Lower lobe of right lung (tissue), 2 donors: ENCODE measurements at places on chromosomes 1 and 21.

GRCh38 chr1:47309427-47309826 lies 4.5 kb downstream of the STIL start:
- no peak overlapping the region for H3K4me3 ChIP-seq
- H3K27ac ChIP-seq = no peak overlapping the region
- H3K4me1 ChIP-seq = peaks cover 11% of the 10 kb centered on the region
- H3K27me3 ChIP-seq = no peaks in the 10 kb centered on the region

DNA sequence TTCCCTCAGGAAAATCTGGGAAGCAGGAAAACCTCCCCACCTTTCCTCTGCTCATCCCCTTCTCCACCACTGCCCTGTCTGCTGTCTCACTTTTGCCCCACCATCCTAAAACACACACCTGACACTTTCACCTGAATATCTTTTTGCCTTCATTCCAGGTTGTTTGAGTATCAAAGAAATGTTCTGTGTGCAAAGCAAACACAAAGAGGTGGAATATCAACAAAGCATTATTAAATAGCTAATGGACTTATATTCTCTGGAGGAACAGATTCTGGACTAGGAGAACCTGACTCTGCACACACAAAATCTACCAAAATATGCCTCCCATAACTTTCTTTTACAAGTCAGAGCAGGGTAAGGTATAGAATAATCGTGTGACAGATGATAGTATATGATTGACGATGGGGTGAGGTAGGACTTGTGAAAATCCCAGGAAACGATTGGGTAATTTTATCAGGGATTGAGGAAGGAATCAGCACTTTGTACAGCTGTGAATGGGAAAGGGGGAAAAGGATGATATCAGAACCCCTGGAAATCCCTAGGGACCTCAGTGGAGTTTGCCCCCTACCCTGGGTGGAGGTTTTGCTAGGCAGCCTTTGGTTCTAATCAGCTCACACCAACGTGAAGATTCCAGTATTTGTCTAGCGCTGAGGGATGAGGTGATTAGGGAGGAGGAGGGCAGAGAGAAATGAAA lies 87.7 kb downstream of the PROX1 start:
- H3K4me3 ChIP-seq = no peak overlapping the region
- DNase-seq = no peak
- H3K4me1 ChIP-seq = no peaks in the 10 kb centered on the region
- peaks cover 6% of the 10 kb centered on the region for H3K27me3 ChIP-seq
- H3K36me3 ChIP-seq = no peaks in the 10 kb centered on the region

- H3K27ac ChIP-seq = no peak overlapping the region
- no peaks in the 10 kb centered on the region for H3K27me3 ChIP-seq
- H3K4me3 ChIP-seq = no peak overlapping the region
- no peaks in the 10 kb centered on the region for H3K36me3 ChIP-seq
- no peak for DNase-seq
Measured at GRCh38 chr1:247914941-247915662, 5.0 kb upstream of the OR2T8 start.

DNA sequence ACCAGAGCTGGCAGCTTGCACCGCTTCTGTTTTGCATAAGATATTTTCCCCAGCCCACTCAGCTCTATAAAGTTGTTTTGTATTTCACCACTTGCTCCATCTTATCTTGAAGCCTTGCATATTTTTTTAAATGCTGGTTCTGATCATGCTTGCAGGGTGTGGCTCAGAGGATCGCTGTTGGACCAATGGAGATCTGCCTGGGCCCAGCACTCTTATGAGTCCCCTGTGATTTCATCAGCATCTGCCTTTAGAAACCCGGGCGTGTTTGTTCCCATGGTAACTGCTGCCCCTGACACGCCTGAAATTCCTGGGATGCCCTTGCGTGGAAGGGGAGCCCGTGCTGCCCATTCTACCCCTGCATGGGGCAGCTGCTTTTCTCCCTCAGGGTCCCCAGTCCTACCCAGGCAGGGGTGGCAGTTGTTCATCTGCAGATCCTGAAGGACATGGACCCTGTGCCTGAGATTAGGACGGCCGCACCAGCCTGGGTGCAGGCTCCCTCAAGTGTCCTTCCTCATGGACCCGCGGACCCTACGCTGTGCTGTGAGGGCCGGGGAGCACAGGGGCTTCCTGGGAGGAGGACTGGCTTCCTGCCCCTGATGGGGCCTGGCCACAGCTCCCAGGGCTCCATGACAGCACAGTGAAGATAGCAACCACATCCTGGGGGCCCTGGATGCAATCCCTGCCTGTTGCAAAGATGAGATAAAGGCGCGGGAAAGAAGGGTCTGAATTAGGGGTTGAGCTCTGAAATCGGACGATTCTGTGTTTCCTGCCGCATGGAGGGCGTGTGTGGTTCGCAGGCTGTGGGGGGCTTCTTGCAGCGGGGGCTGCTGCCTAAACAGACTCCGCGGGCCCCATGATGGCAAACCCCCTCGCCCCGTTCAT lies 226.5 kb downstream of the SDCCAG8 start:
- H3K36me3 ChIP-seq = no peaks in the 10 kb centered on the region
- H3K4me1 ChIP-seq = peaks cover 16% of the 10 kb centered on the region
- peak overlapping the region; percentile 44 for H3K4me3 ChIP-seq
- DNase-seq = no peak

DNA sequence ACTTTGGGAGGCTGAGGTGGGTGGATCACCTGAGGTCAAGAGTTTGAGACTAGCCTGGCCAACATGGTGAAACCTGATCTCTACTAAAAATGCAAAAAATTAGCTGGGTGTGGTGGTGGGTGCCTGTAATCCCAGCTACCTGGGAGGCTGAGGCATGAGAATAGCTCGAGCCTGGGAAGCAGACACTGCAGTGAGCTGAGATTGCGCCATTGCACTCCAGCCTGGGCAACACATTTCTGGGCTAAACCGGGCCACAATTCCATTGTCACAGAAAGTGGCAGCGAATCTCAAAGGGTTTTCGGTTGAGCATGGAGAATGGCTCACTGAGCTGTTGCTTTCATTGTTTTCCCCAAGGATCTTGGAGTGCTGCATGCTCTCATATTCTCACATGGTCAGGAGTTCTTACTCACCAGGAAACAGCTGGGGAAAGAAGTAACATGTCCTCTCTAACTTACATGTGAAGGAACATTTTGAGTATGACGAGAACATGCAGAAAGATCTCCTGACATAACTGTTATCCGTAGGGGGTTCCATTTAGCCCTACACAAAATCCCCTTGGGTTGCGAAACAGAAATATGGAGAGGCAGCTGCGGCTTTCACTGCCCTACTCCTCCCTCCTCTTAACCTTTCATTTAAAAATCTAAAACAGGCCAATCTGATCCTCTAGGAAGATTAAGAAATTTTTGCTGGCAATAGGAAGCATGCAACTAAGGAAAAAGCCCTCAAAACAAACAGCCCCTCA lies 341.1 kb downstream of the PCP4 start:
- DNase-seq = no peak
- no peaks in the 10 kb centered on the region for H3K4me1 ChIP-seq

DNA sequence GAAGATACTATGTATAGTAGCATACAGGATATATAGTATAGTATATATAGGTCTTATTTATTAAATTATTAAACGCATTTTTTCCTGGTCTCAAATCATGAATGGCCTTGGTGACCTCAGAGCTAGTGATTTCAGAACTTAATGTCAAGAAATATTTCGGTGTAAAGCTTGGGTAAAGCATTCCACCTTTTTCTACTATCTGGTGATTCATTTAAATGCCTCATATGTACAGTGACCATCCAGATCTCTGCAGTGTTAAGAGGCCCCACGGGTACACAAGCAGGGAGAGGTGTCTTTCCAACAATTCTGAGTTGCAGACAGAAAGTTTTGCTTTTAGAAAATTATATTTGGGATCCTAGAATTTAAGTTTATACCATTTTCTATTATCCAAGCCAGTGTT lies 626.5 kb downstream of the PTPRC start:
- no peaks in the 10 kb centered on the region for H3K27me3 ChIP-seq
- no peaks in the 10 kb centered on the region for H3K36me3 ChIP-seq
- DNase-seq = no peak
- no peak overlapping the region for H3K27ac ChIP-seq
- no peaks in the 10 kb centered on the region for H3K4me1 ChIP-seq
- H3K4me3 ChIP-seq = no peak overlapping the region

DNA sequence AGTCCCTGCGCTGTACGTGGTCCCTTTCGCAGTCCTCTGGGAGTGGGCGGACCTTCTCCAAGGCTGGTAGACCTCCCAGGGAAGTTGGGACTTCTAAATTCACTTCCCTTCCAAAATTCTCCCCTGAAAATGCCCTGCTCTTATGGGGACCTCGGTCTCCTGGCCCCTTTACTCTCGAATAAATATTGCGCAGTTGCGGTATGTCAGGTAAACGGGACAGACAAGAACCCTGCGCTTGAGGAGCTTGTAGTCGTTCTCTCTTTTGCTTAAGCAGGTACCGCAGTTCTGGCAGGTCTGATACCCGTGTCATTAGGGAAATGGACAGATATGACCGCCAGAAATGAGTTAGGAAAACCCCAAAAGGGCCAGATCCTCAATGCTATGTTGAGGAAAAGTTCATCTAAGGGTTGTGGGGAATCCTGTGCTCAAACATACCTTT lies 561 bp downstream of the KIF2C start:
- peak overlapping the region; percentile 66 for H3K4me3 ChIP-seq
- H3K27ac ChIP-seq = no peak overlapping the region
- no peaks in the 10 kb centered on the region for H3K36me3 ChIP-seq
- H3K27me3 ChIP-seq = no peaks in the 10 kb centered on the region
- peaks cover 7% of the 10 kb centered on the region for H3K4me1 ChIP-seq

DNA sequence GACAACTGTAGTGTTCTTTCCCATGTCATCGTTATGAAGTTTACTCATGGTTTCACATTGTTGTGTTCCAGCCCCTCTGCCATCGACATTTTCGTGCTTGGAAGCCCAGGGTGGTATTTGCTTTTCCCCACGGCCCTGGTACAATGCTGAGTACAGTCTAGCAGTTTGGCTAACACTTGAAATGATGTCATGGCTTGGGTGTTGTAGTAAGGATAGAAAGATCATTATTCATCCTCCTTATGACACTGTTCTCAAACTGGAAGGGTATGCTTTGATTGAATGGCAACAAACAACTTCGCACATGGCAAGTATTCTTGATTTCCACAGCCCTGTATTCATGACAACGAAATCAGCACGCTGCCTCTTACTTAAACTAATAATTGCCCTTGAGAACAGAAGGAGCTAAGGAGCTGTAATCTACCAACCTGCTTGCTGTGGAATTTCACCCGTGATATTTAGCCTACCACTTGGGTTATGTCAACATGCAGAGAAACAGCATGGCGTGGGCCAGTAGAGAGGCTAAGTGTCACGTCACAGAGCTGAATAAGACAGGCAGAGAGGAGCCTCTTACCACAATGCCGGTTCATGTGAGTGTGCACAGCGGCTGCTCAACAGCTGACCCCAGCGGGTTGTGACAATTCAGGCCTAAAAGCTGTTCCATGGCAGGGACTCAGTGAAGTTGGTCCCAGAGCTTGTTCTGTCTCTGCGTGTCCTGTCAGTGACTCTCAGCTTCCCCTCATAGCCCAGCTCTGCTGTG lies 73.9 kb downstream of the KCNJ6 start:
- H3K36me3 ChIP-seq = no peaks in the 10 kb centered on the region
- DNase-seq = no peak
- no peak overlapping the region for H3K4me3 ChIP-seq

DNA sequence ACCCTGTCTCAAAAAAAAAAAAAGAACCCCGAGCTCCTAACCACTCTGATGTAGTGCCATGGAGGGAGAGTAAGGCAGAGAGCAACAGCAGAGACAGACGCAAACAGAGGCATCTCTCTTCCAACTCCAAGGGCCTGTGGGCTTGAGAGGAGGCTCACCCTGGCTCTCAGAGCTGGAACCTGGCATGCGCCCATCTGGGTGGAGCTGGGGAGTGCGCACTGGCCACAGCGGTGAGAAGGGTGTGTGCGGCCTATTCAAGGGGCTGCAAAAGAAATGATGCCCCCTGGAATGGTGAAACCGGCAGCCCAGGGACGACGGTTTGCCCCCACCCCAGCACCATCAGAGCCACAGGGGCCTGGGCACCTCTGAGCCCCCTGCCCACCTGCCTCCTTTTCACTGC lies 17.6 kb downstream of the COL8A2 start:
- DNase-seq = peak; percentile 37
- no peak overlapping the region for H3K4me3 ChIP-seq
- no peaks in the 10 kb centered on the region for H3K4me1 ChIP-seq
- no peaks in the 10 kb centered on the region for H3K36me3 ChIP-seq
- H3K27me3 ChIP-seq = no peaks in the 10 kb centered on the region

GRCh38 chr1:21764615-21765423 lies 18.1 kb downstream of the USP48 start:
- peak overlapping the region; percentile 33 for H3K27ac ChIP-seq
- H3K4me3 ChIP-seq = no peak overlapping the region
- peaks cover 74% of the 10 kb centered on the region for H3K4me1 ChIP-seq
- no peaks in the 10 kb centered on the region for H3K27me3 ChIP-seq
- H3K36me3 ChIP-seq = peaks cover 5% of the 10 kb centered on the region

DNA sequence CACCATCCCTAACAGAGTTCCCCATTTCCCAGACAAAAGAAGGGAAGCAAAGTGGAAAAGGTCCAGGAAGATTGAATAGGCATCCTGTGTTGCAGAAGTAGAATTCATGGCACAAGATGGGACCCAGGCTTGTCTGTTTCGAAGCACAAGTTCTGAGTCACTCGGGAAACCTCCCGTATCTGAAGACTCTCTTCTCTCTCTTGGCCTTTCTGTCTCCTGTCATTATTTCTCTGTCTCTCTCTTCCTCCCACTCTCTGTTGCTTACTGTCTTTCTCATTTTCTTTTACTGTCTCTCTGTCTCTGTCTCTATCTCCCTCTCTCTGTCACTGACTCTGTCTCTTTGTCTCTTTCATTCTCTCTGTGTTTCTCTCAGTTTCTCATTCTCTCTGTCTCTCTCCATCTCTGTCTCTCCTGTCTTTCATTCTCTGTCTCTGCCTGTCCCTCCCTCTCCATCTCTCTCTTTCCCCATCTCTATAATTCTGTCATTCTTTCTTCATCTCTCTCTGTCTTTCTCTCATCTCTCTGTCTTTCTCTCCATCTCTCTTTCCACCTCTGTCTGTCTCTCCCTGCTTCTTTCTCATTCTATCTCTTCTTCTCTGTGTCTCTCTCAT lies 23.7 kb downstream of the RNF187 start:
- DNase-seq = no peak
- no peak overlapping the region for H3K27ac ChIP-seq
- H3K4me3 ChIP-seq = no peak overlapping the region

DNA sequence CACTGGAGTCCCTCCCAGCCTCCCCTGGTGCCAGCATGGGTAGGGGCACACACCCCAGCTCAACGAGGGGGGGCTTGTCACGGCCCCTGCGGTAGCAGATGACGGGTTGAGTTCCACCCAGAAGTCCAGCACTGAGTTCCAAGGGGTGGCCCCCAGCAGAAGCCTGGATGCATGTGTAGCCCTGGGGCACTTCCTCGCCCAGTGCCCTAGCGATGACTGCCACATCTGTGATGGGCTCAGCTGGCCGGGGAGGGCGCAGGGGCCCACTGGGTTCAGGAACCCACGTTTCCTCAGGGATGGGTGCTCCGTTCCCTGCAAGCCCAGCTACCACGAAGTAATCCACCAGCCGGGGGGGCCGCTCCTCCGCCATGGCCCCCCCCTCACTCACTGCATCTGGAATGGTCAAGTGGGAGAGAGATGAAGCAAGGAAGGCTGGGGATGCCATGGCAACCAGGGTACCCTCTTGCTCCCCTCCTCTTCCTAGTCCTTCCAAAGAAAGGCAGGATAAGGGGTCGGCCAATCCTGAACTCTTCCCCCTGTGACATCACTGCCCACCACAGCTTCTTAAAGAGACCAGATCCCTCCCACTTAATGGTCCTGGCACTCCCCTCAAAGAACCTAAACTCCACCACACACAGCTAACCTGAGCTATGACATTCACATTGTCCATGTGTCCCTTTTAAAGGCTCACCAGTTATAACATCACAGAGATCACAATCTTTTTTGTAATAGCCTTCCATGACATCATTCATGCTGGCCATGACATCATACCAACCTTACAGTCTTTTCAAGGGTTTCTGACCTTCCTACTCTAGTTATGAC lies 2.3 kb downstream of the DENND4B start:
- H3K4me1 ChIP-seq = peaks cover 34% of the 10 kb centered on the region
- H3K27me3 ChIP-seq = no peaks in the 10 kb centered on the region
- DNase-seq = no peak
- H3K36me3 ChIP-seq = peaks cover 66% of the 10 kb centered on the region
- peak overlapping the region; percentile 93 for H3K27ac ChIP-seq
